ENCODE measurements at places on chromosomes 13 and 19.

DNA sequence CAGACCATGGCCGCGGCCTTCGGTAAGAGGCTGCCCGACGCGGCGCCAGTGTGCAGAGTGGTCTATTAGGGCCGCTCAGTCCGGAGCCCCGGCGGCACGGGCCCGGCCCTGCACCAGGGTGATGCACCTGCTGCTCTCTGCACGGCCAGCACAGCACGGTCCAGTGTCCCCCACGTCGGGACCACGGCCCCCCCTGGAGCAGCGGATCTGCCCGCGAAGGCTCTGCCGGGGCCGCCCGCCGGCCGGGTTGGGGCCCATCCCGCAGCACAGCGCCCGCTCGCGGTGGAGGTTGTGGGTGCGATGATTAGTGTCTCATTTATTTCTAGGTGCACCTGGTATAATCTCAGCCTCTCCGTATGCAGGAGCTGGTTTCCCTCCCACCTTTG lies 7.9 kb downstream of the PTBP1 start:
- DNase-seq, result no peak

- DNase-seq, result no peak
Measured at GRCh38 chr13:29716493-29716892, 121.0 kb upstream of the SLC7A1 start.

DNA sequence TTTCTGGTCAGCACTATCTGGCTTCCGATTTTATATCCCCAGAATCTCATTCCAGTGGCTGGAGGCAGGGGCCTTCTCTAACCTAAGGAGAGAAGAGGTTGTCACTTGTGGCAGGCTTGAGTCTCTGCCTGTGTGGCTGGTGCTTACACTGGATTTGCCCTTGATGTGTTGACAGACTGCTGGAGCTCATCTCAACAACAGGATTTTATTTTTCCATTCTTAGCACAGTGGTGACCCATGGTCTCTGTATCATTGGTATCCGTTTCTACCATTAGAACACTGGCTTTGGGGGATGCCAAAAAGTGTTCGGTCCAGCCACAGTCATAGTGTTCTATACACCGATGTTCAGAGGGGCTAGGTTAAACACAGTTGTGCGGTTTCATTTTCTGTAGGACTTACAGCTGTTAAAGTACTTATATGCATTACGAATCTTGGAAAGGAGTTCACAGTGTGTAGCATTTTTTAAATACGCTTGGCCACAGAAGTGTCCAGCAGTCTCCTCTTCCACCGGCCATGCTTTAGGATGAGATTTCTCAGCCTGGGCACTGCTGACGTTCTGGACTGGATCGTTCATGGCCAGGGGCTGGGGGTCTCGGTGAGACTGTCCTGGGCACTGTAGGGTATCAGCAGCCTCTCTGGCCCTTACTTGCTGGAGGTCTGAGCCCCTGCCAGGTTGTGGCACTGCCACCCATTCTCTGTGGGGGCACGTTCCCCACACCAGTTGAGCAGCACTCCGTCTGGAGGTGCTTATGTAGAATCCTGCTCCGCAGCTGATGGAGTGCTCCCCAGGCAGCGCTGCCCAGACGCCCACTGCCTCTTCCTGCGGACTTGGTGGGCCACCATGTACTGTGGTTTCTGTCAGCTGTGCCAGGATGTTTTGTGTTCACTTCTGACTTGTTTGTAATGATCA lies 41.4 kb upstream of the TEX29 start:
- no peak for DNase-seq

DNA sequence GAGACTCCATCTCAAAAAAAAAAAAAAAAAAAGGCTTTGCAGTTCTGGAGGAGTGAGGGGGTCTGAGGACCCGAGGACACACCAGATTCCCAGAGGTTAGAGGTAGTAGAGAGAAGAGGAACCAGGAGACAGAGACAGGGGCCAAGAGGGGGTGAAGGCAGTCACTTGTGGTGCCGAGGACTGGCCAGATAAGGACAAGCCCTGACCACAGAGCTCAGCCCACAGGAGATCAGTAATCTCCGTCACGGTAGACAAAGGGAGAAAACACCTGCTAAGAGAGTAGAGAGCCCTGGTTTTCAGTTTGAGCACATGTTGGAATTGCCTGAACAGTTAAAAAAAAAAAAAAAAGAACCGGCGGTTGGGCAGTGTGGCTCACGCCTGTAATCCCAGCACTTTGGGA lies 1.7 kb upstream of the PRAM1 start:
- no peak for DNase-seq

GRCh38 chr19:19606021-19606420 lies 12.5 kb downstream of the PBX4 start:
- DNase-seq, result no peak

GRCh38 chr13:91017031-91017668 lies 330.3 kb upstream of the MIR17HG start:
- peak; percentile 1 for DNase-seq

DNA sequence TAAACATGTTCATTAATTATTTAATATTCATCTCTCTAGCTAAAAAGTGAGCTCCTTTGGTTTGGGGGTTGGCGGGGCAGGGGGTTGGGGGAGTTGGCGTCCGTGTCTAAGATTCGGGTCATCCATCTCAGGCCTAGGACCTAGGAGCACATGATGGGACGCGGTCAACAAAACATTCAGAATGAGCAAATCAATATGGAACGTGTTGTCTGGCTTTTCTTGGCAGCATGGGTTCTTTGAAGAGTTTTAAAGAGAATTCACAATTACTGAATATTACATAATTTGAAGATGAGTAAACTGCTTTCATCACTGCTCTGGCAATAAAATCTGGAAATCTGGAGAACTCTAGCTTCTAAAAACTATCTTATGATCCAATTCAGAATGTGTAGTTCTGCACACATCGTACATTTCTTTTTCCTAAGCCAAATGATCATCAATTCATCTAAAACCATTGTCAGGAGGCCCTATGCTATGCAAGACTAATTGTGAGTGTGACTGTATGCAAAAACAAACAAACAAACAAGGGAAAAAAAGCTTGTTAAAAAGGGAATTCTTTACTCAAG lies 5.4 kb upstream of the ARGLU1 start:
- no peak for DNase-seq

DNA sequence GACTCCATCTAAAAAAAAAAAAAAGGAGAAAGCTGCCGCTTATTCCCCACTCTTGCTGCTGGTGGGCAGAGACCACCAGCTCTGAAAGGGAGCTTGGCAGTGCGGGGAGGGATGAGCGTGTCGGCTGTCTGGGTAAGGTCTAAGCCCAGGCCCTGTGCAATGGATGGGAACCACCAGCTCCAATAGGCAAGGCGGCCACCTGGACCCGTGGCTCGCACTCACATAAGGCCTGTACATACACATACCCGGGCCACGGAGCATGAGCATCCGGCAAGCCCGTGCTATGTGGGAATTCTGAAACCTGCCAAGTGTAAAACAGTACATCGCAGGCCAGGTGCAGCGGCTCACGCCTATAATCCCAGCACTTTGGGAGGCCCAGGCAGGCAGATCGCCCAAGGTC lies 56.6 kb upstream of the USE1 start:
- no peak for DNase-seq

DNA sequence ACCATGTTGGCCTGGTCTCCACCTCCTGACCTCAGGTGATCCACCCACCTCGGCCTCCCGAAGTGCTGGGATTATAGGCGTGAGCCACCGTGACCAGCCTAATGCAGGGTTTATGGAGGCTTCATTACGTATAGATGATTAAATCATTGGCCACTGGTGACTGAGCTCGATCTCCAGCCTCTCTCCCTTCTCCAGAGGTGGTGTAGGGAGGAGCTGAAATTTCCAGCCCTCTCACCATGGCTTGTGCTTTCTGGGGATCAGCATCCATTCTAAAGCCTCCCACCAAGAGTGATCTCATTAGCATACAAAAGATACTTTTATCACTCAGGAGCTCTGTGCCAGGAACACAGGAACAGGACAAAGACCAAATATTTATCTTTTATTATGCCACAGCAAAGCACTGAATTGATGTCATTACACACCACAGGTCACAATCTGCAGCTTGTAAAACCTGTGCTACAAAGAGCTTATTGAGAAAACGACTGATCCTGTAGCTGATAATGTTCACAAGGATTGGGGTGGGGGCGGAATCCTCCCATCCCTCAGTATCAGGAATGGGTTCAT lies 32.4 kb downstream of the RHPN2 start:
- no peak for DNase-seq

DNA sequence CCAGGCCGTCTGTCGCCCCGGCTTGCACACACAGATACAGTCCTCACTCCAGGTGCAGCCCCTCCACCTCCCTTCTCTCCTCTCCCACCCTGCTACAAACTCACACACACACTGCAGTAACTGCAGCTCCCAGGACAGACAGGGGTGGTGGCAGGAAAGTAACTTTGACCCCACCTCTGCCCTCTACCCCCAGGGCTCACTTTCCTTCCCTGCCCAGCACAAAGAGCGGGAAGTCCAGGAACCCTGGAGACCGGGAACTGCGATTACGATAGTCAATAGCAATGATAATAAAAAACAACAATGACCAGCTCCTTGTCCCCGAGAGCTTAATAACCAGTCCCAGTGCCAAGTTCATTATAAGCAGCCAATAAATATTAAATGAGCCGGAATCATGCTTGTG lies at the start of gene CEACAM20:
CEACAM20 (minus strand) TSS at position 140 of the 400 bp plus-strand sequence. CDS start 166 bp downstream, outside the sequence.
- no peak for DNase-seq

DNA sequence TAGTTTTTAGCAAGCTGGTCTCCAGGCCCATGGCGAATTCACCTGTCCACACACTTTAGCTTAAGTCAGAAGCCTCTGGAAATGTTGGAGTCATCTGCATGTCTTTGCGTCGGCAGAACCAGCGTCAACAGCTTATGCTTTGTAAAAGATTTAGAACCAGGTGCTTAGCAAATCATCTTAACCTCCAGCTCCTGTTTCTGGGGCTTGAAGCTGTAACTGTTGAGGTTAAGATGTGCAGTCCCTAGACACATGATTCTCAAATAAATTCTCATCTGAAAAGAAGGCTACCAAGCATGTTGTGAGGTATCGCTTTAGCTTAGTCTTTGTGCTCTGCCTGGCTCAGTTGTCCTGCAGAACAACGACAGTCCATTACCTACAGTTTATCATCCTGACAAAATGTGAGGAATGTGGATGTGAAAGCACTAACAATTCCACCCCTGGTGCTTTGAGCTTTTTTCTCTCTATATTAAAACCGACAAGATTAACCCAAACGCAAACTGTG lies 4.4 kb downstream of the EFNB2 start:
- no peak for DNase-seq

All from HS-27A (cell line).